ENCODE measurements at places on chromosomes 3 and 15.
A peak's percentile ranks its signal among the peaks of the same experiment; 100 is the strongest.

DNA sequence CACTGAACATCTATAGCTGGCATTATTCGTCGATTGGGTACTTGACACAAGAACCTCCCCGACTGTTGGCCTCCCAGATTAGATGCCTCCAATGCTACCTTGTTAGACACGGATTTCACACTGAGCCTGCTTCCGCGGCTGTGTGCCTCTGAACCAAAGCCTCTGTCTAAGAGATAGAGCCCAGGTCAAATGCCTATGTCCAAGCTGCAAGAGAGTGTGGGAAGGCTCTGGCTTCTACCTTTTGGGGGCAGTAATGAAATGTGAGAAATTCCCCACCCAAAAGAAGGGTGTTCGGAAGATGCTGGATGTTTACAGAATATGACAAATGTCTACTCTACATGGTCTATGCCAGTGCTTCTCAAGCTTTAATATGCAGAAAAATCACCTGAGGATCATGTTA lies 2.0 kb upstream of the RPUSD2 start:
- DNase-seq: peak; percentile 17

DNA sequence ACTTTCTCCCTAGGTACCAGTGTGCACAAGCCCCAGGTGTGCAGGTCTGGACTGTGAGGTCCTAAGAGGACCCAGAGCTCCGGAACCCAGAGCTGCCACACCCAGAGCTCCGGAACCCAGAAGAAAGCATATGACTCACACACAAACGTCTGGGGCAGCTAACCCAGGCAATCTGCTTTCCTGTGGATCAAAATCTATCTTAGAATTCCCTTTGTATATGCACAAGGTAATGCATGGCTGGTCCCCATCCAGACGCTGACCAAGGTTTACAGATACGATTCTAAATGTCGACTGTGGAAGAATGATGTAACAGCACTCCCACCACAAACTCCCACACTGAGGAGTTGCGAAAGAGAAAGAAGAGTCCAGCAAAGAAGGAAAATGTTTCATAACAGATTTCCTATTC lies 15.7 kb downstream of the KCNMB2 start:
- peak; percentile 7 for DNase-seq

DNA sequence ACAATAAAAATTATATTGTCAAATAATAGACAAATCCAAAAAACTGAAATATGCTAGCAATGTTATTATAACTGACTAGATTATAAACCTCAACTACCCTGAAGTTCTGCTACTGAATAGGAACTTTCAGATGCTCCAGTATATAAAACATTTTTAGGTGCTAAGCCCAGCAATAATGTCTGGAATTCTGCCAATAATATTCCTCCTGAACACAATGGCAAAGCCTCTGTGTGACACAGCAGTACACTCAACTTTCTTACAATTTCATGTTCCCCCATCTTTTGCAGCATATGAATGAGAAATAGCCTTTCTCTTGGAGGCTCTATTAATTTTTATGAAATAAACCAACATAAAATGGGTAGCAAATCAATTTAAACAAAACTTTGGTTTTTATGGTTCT lies 29.5 kb downstream of the ATOSA start:
- DNase-seq: no peak

- DNase-seq: peak; percentile 90
These were observed at the start of gene GPR176 for GRCh38 chr15:39919748-39920509. TSS of gene GPR176 (minus strand) at chr15:39920266. CDS start at chr15:39920026, 240 bp downstream.

- DNase-seq: peak; percentile 68
These were observed 49.9 kb downstream of the KY start for GRCh38 chr3:134600685-134601463.

DNA sequence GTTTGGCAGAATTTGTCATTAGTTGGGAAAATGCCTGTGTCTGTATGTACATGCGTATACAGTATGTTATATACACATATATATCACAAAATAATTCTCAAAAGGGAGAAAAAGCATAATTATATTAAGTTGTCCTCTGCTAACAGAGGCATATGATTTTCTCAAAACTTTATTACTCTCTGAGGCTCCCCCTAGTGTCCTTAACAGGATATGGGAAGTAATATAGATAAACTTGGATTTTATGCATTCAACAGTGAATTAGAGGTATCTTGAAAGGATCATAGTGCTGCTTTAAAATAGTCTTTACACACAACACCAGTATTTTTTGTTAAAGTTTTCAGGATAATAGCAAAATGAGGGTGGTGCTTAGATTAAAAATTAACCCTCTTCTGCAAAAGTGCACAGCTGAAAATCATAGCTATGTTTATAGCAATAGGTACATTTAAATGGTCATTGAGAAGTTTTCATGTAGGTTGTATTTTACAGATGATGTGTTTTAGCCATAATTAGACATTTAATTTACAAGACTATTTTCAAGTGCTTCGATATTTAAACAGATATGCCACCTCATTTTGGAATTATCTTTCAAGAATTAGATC lies 454.0 kb upstream of the ROBO2 start:
- peak; percentile 36 for DNase-seq

DNA sequence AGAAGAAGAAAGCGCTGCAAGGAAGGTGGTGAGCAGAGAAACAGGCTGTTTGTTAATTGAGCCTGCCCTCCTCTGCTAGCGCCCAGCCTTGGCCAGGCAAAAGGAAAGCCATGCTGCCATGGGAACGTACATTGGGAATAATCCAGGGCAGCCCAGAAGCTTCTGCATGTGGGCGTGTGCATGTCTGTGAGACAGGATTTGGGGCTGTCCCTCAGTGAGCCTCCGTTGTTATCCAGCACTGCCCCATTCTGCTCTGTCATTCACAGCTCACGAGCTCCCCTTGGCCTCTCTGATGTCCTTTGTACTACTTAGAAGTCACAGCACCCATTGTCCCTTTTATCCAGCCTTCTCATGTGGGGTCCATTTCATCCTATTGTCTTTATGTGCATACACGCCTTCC lies 239.1 kb upstream of the ROPN1 start:
- DNase-seq: no peak

DNA sequence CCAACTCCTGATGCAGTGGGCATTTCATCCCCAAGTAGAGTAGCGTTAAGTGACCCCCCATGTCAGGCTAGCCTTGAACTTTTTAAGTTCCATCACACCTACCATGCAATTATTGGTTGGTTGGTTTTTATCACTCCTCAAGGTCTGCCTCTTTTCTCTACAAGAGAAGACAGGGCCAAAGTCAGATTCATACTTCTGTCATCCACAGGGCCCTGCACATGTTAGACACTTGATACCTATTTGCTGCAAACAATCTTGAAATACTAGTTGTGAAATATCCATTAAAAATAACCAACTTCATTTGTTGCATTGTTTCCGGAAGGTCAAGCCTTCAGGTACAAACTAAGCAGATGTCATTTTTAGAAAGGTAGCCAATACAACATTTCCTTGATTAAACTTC lies 1.2 kb downstream of the CMSS1 start:
- no peak for DNase-seq

GRCh38 chr15:36784098-36784670 lies 204.8 kb downstream of the CDIN1 start:
- no peak for DNase-seq

GRCh38 chr3:115388811-115389210 lies 234.5 kb upstream of the GAP43 start:
- no peak for DNase-seq

DNA sequence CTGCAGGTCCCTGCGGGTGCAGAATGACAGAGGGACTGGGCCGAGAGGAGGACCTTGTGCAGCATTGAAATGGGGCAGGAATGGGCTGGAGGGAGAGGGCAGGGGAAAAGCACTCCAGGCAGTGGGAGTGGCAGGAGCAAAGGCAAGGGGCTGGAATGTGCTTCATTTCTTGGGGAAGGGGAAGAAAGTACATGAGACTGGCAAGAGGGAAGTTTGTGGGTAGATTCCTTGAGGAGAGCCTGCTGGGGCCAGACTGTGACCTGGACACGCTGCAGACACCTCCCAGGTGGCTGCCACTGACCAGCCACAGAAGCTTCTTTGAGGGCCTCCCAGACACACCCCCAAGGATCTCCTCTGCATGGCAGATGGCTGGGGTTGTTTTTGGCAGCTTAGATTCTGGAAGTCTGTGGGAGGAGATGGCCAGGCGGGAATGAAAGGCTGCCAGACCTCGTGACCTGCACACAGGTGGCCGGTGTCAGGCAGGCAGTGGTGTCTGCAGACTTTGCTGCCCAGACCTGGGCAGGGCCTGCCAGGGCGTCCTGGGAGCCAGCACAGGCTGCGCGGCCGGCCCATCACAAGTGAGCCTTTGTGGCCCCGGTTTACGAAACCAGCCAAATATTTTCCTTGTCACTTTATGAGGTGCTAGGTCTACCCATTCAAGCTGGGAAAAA lies 53.1 kb downstream of the SPSB4 start:
- DNase-seq: no peak

- DNase-seq: no peak
These were observed 118.0 kb upstream of the C3orf80 start for GRCh38 chr3:160106905-160107861.

- DNase-seq: peak; percentile 63
These were observed 109.2 kb downstream of the CPNE4 start for GRCh38 chr3:131925571-131925970.

- no peak for DNase-seq
These were observed 108.1 kb downstream of the PGPEP1L start for GRCh38 chr15:98899272-98900021.

DNA sequence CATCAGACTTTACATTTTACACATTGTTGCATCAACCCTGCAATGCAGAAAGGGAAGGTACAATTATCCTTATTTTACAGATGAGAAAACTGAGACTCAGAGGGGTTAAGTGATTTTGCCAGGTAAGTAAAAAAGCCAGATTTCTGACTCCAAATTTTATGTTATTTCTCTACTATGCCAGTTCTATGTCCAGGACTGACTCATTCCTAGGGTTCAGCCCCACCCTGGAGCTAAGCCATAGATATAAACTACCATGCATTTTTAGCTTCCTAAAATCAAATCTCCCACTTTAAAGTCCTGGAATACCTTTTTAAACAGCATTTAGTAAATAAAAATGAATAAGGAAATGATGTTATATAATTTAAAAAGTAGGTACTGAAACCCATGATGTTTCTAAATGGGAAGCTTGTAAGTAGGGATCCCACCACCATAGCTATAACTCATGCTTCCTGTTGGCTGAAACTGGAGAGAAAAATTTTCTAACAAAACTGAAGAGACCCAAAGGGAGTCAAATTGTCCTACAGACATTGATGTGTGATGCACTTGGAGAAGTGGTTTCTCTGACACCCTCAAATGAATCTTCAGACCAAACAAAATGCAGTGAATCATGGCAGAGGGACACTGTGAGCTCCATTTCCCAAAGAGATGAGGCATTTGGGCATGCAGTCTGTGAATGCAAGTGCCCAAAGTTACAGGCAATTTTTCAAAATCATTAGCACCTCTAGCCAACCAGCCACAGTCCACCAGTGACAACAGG lies 301.7 kb upstream of the UMPS start:
- DNase-seq: no peak

DNA sequence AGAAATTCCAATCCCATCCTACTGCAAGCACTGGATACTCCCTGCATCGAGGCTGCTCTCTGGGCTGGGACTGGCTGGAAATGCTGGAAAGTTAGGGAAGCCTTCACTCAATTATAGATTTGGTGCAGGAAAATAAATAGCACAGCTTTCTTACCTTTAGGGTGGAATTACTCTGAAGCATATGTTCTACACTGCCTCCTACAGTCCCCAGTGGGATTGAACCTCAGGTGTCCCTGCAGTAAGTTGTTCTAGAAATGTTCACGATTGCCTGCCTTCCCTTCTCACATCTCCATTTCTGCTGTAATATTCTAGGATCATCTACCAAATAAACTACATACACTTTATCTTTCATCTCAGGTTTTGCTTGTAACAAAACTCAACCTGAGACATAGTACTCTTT lies 536.7 kb upstream of the LMCD1 start:
- no peak for DNase-seq

DNA sequence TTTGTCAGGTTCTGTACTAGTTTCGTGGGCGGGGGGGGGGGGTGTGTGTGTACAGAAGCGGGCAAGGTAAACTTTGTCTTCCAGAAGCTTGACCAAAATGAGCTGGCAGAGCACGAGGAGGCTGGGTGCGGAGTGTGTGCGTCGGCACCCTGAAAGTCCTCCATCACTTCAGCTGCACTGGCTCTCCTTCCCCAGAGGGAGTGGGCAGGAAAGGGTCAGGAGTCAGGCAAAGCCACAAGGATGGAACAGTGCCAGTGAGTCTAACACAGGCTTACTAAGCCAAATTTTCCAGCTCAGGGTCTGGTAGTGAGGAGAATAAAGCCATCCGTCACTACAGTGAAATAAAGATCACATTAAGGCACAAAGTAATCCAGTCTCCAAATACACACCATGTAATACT lies 11.9 kb upstream of the SH3GL3 start:
- no peak for DNase-seq

GRCh38 chr15:52082197-52083036 lies 30.2 kb downstream of the BCL2L10 start:
- peak; percentile 48 for DNase-seq

DNA sequence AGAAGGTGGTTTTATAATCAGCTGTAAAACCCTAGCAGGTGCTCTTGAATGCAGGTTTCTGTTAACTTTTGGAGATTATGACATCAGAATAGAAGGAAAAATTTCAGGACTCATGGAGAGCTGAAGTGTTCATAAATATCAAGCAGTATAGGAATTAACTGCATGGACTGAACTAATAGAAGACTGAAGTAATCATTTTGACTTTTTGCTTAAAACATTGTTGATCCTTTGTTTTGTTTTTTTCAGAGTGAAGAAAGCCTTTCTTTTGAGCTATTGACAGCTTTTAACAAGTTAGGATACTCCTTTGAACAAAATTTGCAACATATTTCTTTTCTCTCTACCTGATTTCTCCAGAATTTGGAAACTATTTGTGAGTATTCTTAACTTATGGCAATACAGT lies 70.6 kb upstream of the DAZL start:
- DNase-seq: no peak

DNA sequence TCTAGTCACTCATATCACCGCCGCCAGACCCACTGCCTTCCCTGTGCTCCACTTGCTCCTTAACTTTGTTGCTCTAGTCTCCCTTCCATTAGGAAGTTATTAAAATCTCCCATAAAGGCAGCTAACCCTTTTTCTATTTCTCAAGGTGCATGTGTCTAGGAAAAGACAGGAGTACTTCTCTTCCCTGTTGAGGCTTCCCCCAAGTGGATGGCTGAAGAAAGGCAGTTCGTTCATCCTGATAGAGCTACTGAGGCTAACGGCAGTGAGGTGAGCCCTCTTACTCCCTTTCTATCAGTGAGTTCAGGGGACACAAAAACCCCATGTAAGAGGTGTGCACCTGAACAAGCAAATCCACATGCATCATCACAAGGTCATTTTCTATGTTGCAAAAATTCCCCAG lies 397.8 kb downstream of the IGSF11 start:
- DNase-seq: no peak

DNA sequence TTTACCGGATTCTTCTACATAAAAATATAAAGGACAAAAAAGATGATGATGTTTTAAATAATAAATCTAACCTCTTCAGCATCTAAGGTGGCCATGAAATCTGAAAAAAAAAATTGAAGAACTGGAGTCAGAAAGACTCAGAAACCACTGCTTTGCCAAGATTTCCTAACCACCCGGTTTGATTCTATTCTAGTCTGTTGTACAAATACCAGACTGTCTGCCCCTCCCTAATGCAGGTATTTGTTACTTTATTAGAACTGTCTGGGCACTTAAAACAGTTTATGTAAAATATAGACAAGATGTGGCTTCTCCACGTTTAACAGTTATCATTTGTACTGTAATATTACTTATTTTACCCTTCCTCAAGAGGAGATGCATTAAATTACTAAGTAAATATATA lies 48.8 kb downstream of the UACA start:
- DNase-seq: no peak

All from fibroblast of skin of scalp (primary cell).